ENCODE measurements at places on chromosomes 3 and 15. TPM values are rescaled to one million over a fixed set of nuclear protein-coding genes. Genes with fewer than 3 reads are reported as not detected.

DNA sequence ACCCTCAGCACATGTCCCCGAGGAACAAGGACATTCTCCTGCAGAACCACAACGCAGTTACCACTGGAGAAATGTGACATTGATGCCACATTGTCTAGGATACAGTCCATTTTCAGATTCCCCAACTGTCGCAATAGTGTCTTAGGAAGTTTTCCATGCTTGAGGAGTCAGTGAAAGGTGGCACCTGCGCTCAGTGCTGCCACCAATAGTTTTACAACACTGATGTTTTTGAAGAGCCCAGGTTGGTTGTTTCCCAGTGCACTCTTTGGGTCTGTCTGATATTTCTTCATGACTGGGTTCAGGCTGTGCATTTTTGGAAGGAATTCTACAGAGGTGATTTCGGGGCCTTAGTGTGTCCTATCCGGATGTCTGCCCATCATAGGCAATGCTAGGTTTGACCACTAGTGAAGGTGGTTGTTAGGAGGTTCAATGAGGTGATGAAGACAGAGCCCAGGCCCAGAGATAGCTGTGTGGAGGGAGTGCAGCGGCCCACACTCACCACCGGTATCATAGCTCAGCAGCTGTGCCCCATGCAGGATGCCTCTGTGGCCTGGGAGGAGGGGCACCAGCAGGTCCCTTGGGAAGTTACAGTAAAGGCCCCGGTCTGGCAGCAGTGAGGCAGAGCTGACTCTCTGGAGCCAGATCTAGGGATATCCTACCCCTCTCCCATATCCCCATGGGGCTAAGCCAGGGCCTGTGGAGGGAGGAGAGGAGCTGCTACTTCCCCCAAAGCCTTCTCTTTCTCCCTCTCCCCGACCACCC, 96.6 kb downstream of the DNAJB8 start:
- H3K27me3 ChIP-seq: no peaks in the 10 kb centered on the region
- H3K27ac ChIP-seq: 0 out of 2 replicates have a peak overlapping the region, but pooled peaks have one; percentile 6
- H3K4me3 ChIP-seq: no peak overlapping the region
- no peak for DNase-seq

The TYRO3 gene
- polyA plus RNA-seq: 0.06 TPM

DNA sequence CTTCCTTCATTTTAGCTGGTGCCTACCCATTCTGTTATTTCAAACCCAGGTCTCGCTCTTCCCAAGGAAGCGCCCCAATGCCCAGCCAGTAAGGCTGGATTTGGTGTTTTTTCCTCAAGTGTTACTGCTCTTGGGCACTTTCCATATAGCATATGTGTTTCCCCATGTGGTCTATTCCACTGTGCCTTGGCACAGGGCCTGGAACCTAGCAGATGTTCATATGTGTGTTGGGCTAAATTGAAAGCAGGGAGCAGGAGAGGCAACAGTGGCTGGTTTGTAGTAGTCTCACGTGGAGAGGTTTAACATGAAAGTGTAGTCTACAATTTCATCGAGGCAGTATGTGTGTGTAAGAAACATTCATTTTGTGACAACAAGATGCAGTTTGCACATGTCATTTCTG, 48.2 kb upstream of the TEX264 start:
- no peak for DNase-seq
- no peak overlapping the region for H3K4me3 ChIP-seq
- no peaks in the 10 kb centered on the region for H3K27me3 ChIP-seq

The GUCA1C gene
- not detected for polyA plus RNA-seq

DNA sequence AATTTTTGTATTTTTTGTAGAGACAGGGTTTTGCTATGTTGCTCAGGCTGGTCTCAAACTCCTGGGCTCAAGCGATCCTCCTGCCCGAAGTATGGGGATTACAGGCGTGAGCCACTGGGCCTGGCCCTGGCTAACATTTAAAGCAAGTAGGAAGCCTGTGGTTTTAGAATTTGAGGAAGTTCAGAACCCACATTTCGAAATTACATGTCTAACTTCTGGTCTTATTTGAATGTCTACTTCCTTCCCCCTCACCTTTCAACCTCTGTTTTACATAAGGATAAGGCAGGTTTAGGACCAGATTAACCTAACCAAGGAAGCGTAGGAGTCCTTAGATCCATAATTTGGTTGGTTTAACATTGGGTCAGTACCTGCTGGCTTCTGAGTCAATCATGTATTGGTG, 120.5 kb upstream of the PROK2 start:
- no peak overlapping the region for H3K4me3 ChIP-seq
- H3K4me1 ChIP-seq: peaks cover 19% of the 10 kb centered on the region
- no peaks in the 10 kb centered on the region for H3K36me3 ChIP-seq

DNA sequence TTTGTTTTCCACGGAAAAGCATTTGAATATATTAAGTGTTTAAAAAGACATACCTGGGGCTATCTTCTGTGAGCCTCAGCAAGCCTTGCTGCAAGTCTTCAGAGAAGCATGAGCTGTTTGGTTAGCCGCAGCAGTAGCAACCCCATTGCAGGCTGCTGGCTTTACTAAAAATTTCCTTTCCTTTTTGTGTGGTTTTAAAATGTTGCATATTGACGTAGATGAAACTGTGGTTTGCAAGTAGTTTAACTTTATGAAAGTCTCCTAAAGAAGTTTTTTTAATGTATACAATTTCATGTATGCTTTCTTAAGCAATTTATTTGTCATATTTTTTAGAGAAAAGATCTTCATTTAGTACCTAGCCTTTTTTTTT, at the start of gene GPR171:
Gene GPR171, minus strand, starts transcription at position 166 of the 370 bp plus-strand sequence. CDS start 3,830 bp downstream, outside the sequence.
- no peak within 1 kb of the TSS for H3K4me3 ChIP-seq
- DNase-seq: peak; percentile 33
- no peaks in the 10 kb centered on the region for H3K27me3 ChIP-seq
- no peaks in the 10 kb centered on the region for H3K36me3 ChIP-seq
- H3K27ac ChIP-seq: no peak within 1 kb of the TSS

- peaks cover 11% of the 10 kb centered on the region for H3K4me1 ChIP-seq
- no peak for DNase-seq
- H3K36me3 ChIP-seq: no peaks in the 10 kb centered on the region
- H3K27me3 ChIP-seq: no peaks in the 10 kb centered on the region
- no peak overlapping the region for H3K4me3 ChIP-seq
- no peak overlapping the region for H3K27ac ChIP-seq
These were observed 578.6 kb downstream of the PYDC2 start for GRCh38 chr3:192039593-192039992.

DNA sequence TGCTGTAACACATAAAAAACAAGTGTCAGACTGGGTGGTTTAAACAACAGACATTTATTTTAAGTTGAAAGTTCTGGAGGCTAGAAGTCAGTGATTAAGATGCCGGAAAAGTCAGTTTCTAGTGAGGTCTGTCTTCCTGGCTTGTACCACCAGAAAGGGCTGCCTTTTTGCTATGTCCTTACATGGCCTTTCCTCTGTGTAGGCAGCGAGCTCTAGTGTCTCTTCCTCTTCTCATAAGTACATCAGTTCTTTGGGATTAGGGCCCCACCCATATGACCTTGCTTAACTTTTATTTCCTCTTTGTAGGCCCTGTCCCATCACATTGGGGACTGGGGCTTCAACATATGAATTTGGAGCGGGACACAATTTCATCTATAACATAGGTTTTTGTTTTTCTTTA, 128.0 kb downstream of the BBX start:
- no peaks in the 10 kb centered on the region for H3K27me3 ChIP-seq
- no peak overlapping the region for H3K27ac ChIP-seq
- H3K36me3 ChIP-seq: no peaks in the 10 kb centered on the region
- H3K4me1 ChIP-seq: peaks cover 3% of the 10 kb centered on the region
- H3K4me3 ChIP-seq: no peak overlapping the region

DNA sequence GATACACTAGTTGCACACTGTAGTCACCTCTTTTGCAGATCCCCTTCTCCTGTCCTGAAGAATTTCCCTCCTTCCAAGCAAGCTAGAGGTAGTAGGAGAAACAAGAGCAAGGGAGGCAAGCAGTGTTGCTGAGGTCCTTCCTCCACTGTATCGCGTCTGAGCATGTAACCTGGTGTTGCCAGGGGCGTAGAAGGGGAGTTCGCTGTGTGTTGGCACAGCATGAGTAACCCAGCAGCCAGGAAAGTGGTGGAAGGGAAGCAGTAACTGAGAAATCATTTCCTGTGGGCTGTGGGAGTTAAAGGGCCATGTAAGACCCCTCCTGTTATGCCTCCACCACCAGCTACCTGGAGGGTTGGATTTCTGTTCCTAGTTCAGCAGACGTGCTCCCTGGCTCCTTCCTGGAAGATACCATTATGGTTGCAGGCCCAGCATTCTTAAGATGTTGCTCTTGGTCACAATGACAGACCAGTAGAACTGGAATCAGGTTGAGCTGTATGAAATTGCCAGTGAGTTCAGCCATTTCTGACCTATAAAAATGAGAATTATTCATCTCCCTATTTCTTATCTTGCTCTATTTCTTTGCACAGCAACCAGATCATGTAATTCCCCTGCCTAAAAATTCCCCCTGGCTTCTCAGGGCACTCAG, 215.3 kb upstream of the TOPAZ1 start:
- H3K4me1 ChIP-seq: peaks cover 21% of the 10 kb centered on the region
- no peak overlapping the region for H3K27ac ChIP-seq
- no peak for DNase-seq
- no peaks in the 10 kb centered on the region for H3K27me3 ChIP-seq
- H3K36me3 ChIP-seq: no peaks in the 10 kb centered on the region
- no peak overlapping the region for H3K4me3 ChIP-seq

The CCR2 gene
- 1.9 TPM for polyA plus RNA-seq

- peaks cover 15% of the 10 kb centered on the region for H3K4me1 ChIP-seq
- DNase-seq: no peak
- H3K4me3 ChIP-seq: no peak overlapping the region
- H3K36me3 ChIP-seq: no peaks in the 10 kb centered on the region
- no peak overlapping the region for H3K27ac ChIP-seq
- H3K27me3 ChIP-seq: no peaks in the 10 kb centered on the region
These were observed 329.8 kb upstream of the NR2E3 start for GRCh38 chr15:71480556-71480955.

GRCh38 chr3:49998326-49998725, 58.4 kb downstream of the RBM6 start:
- no peaks in the 10 kb centered on the region for H3K36me3 ChIP-seq
- H3K27ac ChIP-seq: no peak overlapping the region
- no peaks in the 10 kb centered on the region for H3K27me3 ChIP-seq
- H3K4me3 ChIP-seq: no peak overlapping the region
- H3K4me1 ChIP-seq: no peaks in the 10 kb centered on the region

DNA sequence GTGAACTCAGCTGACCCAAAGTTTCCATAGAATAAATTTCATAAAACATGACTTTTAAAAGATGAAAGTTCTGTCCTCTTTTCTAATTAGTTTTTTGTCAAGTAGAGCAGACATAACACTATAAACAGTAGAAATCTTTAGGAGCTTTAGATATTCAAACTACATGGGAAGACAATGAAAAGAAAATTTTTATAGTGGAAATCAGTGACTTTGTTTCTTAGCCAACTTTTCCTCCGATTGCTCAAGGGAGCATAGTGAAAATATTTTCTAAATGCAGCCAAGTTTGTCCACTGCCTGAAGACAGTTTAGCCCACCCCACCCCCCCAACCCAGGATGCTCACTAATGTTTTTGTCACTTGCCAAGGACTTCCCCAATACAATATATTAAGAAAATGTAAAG, 114.9 kb downstream of the PLD1 start:
- no peaks in the 10 kb centered on the region for H3K27me3 ChIP-seq
- no peak overlapping the region for H3K27ac ChIP-seq
- H3K36me3 ChIP-seq: no peaks in the 10 kb centered on the region
- DNase-seq: no peak

- H3K36me3 ChIP-seq: no peaks in the 10 kb centered on the region
- no peak for DNase-seq
- no peak overlapping the region for H3K27ac ChIP-seq
These were observed 18.2 kb downstream of the COL8A1 start for GRCh38 chr3:99656624-99657023.

DNA sequence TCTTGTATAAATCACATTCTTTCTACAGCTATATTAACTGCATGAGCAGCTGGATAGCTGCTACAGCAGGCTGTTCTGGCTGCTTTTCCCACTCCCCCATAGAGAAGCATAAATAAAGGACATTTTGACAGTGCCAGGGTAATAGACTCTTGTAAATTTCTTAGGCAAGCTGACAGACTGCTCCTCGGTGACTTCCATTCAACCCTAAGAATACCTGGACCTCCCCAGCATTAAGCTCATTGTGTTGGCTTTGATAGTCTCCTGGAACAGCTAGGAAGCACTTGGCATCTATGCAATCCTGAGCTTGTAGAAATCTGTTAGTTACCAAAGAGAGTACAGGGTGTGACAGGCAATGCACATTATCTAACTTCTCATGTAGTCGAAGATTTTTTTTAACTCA, 475.4 kb downstream of the AGBL1 start:
- no peak overlapping the region for H3K4me3 ChIP-seq
- H3K27ac ChIP-seq: no peak overlapping the region
- no peaks in the 10 kb centered on the region for H3K27me3 ChIP-seq
- no peaks in the 10 kb centered on the region for H3K36me3 ChIP-seq
- no peak for DNase-seq

GRCh38 chr3:15055019-15055557, 10.0 kb downstream of the MRPS25 start:
- no peaks in the 10 kb centered on the region for H3K27me3 ChIP-seq
- peak; percentile 54 for DNase-seq
- H3K4me3 ChIP-seq: no peak overlapping the region
- peak overlapping the region; percentile 56 for H3K27ac ChIP-seq

The ZNF80 gene
- not detected for polyA plus RNA-seq

The C3orf22 gene
- polyA plus RNA-seq: not detected

- DNase-seq: no peak
- no peaks in the 10 kb centered on the region for H3K36me3 ChIP-seq
- H3K4me1 ChIP-seq: no peaks in the 10 kb centered on the region
- no peak overlapping the region for H3K27ac ChIP-seq
- no peak overlapping the region for H3K4me3 ChIP-seq
- H3K27me3 ChIP-seq: no peaks in the 10 kb centered on the region
These were observed 87.5 kb upstream of the FAM3D start for GRCh38 chr3:58754074-58754473.

DNA sequence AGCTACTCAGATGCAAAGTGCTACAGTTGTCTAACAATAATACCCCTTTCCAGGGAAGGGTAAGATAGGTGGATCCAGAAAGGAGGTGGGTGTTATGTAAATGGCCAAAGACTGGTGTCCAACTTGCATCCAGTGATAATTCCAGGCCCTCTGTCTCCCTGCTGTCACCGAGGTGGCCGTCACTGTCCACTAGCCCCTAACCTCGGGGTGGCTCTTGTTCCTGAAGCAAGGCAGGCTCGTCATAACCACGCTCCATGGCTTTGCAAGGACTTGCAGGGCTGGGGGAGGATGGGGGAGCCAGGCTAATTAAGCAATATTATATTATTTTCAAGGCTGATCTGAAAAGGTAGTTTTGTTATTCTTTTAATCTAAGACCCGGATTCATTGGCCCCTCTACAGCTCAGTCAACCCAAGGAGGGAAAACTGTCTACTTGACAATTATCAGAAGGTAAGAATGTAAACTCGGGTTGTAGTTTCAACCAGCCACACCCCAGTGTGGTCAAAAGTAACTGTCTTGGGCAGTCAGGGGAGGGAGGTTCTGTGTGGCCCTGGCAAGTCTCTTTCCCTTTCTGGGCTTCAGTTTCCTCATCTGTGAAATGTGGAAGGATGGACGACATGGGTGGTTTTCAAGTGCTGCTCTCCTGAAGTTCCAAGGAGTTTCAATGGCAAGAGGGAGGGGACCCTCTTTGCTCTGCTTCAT, 220.1 kb upstream of the BHLHE40 start:
- no peak overlapping the region for H3K27ac ChIP-seq
- no peaks in the 10 kb centered on the region for H3K27me3 ChIP-seq
- H3K36me3 ChIP-seq: peaks cover 12% of the 10 kb centered on the region
- H3K4me3 ChIP-seq: no peak overlapping the region

GRCh38 chr15:29556380-29556779, 265.9 kb downstream of the TJP1 start:
- H3K4me3 ChIP-seq: no peak overlapping the region
- H3K27ac ChIP-seq: no peak overlapping the region
